ENCODE measurements at places on chromosomes 4 and X.

DNA sequence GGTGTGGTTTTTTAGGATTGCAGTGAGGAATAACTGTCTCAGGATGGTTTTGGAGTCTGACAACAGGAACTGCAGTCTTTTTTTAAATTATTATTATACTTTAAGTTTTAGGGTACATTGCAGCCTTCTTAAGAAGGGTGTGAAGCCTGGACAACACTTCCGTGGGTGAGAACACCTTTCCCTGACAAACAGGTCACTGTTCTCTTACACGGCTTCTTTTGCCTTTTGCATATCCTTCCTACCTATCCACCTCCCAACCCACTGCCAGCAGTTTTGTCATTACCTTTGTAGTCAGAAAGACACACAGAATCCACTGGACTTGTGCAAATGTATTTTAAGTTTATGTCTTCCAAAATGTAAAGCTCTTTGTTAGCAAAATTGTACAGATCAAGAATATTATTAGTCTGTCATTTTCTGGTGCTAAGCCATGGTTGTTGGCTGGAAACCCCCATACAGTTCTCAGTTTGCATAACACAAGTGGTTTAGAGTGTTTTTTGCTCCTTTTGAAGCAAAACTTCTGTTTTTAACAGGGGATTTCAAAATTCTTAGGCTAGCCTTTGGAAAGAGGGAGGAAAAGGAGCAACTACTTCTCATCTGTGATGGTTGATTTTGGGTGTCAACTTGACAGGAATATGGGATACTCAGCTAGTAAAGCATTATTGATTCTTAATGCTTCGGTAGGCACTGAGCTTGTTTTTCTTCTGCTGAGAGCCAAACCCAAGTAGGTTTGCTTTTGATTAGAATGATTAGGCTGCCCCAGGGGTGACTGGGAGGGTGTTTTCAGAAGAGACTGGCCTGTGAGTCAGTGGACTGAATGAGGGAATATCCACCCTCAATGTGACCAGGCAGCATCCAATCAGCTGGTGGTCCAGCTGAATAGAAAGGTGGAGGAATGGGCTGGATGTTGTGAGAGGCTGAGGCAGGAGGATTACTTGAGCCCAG lies 29.4 kb upstream of the KLHL2 start:
- DNase-seq, result no peak

DNA sequence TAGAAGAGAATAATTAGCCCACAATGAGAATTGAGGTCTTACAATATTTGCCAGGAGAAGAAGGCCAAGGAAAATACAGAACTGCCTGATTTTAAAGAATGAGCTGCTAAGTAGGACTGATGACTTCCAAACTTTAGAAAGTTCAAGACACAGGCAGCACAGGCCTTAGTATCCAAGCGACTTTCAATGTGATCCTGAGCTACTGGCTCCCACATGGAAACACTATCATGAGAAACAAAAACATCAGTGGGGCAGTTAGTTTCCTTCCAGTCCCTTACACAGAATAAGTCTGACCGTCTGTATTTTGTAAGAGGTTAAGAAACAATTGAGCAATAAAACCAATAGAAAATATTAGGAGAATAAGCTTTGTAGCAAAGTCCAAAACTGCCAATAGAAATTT lies 251.4 kb downstream of the COL25A1 start:
- no peak for DNase-seq

DNA sequence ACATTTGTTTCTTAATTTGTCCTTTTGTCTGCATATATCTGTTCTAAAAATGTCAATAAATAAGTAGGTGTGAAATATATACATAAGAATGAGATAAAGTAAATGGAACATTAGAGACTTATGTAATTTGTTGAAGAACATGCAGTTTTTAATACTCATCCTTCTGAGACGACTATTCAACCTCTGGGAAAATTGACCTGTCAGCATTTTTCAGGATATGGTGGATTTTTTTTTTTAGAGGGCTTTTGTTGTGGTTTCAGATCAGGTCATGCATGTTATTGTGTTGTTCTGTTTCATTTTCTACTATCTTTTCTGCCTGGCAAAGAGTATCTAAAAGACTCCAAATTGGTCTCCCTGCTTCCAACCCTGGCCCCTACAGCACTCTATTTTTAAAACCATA lies 97.3 kb downstream of the PCDH7 start:
- no peak for DNase-seq

DNA sequence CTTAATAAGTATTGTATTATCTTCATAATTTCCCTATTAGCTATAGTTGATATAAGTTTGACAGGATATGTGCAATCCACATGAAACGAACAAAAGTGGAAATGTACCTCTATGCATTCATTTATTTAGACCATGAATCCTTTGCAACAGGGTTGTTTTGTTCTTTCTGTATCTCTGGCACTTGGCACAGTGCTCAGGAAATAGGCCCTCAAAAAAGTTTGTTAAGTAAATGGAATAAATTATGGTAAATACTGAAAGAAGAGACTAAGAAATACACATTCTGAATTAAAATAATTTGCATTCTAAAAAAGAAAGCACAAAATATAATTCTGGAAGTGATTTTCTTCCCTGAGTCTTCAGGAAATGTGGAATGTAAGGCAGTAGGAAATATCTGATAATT lies 39.3 kb downstream of the TAPT1 start:
- no peak for DNase-seq

- no peak for DNase-seq
Measured at GRCh38 chrX:75781611-75782010, 3.4 kb downstream of the MAGEE2 start.

GRCh38 chr4:173013232-173013930 lies 155.2 kb upstream of the GALNT7 start:
- DNase-seq, result no peak

GRCh38 chr4:119025916-119026661 lies 109.5 kb upstream of the MYOZ2 start:
- DNase-seq, result no peak

DNA sequence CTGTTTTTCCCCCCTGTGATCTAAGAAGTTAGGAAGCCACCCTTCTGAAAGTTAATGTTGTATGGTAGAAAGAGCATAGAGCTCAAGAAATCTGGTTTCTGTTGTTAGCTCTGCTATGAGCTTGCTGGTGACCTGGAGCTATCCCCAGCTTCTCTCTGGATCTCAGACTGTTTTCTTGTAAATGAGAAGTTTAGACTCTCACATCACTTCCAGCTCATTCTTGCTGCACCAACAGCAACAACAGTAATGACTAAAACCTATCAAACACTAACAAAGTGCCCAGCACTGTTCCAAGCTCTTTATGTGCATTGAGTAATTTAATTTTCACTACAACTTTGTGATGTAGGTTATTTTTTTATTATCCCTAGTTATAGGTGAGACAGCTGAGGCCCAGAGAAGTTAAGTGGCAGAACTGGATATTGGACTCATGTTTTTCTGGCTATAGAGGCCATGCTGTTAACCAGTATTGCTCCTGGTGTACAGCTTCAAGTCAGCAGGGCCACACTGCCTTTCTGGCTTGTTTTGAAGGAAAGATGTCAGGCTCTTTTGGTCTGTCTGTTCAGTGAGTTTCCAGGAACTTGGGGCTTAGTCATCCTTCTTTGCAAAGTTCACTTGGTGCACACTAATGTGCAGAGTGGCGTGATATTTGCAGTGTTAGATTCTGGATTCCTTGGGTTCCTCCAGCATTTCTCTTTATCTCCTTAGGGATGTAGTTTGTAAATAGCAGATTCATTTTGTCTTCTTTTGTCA lies 27.8 kb upstream of the TMEM164 start:
- no peak for DNase-seq

GRCh38 chr4:185399466-185399865 lies 2.8 kb downstream of the ANKRD37 start:
- DNase-seq, result no peak

DNA sequence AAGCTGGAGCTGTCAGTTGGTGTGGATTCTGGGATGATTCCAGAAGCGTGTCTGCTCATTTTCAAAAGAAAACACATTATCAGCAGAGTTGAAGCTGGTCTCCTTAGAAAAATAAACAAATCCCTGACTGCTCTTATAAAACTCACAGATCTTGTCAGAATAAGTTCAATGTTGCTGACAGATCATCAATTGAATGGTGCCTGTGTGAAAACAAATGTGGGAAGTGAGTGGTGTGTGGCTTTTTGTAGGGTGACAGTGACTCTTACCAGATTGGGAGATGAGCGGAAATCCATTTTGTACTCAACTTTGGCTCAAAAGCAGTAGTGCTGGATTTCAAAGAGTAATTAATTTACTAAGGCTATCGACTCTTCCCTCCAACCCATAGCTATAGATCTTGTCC lies 807.8 kb downstream of the RAPGEF2 start:
- DNase-seq, result no peak

- DNase-seq, result no peak
Measured at GRCh38 chr4:26958925-26959653, 98.4 kb downstream of the STIM2 start.

DNA sequence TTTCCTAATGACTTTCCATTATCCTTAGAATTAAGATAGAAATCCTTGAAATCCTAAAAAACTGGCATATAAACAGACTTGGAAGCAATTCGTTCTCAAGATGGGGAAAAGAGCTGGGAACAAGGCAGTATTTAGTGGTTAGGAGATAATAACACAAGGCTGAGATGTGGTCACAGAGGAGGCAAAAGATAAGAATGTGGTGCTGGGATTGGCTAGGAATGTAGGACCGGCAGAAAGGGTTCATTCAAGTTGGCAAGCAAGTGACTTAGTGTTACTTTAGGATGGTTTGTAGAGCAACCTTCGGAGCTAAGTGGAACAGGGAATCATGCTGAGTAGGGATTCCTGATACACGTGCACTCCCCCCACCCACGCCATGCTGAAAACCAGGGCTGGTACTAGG lies 121.9 kb upstream of the RPS6KA3 start:
- no peak for DNase-seq

DNA sequence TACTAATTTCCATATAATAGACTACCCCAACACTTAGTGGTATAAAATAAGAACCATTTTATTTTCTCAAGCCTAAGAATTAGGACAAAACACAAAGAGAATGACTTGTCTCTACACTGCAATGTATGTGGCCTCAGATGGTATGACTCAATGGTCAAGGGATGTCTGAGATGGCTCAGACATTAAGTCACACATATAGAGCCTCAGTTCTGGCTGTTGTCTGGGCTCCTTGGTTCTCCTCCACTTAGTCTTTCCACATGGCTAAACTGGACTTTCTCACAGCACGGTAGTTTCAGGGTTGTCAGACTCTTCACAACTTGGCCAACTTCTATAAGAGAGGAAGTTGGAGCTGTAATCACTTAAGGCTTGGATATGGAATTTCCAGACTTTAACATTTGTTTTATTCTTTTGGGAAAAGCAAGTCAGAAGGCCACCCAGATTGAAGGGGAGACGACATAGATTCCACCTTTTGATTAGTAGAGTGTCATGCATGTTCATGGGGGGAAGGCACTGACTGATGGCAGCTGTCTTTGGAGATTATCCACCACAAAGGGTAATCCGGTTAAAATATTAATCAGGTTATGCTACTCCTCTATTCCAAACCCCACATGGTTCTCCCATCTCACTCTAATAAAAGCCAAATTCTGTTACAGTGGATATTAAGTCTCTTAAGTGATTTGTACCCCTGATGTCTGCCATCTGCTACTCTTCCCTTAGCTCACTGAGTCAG lies 9.4 kb downstream of the IL15 start:
- no peak for DNase-seq
